Activated CD8-positive, alpha-beta T cell treated with anti-CD3 and anti-CD28 coated beads, Interleukin-2, amount 10 ng/mL, durations not matched to agents 7 days and 5 days (primary cell): ENCODE measurements at places on chromosomes 6 and 20. TPM values are rescaled to one million over a fixed set of nuclear protein-coding genes. Genes with fewer than 3 reads are reported as not detected.

DNA sequence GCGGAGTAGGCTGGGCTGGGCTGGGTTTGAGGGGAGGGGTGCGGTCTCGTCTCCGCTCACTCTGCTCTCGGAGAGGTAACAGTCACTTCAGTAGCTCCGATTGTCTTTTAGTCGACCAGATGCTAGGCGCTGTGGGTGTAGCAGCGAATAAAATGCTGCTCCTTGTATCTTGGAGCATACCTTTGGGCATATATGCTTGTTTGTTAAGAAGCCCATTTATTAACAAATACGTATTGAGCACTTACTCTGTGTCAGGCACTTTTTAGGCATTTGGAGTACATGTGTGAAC lies 545 bp downstream of the ACTR5 start:
- DNase-seq: peak; percentile 70
- peaks cover 11% of the 10 kb centered on the region for H3K36me3 ChIP-seq

DNA sequence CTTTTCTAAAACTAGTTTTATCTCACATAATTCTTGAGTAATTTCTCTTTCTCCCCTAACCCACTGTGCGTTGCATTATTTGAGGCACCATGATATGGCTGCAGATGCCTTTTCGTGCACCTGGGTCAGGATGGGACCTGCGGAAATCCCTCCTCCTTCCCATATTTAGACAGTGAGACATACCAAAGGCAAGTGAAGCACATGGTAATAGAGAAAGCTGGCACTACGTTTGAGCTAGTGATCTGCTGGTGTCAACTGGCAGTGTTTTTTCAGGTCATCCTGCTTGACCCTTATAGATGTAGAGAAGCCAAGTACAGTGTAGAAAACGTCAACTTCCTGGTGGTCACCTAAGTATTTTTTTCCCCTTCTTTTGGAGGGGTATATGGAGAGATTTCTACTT lies 71.7 kb downstream of the FOXO3 start:
- H3K36me3 ChIP-seq: no peaks in the 10 kb centered on the region
- DNase-seq: no peak
- peaks cover 59% of the 10 kb centered on the region for H3K4me1 ChIP-seq

- H3K4me1 ChIP-seq: peaks cover 8% of the 10 kb centered on the region
- no peak for DNase-seq
Observed at GRCh38 chr6:155121294-155121693, 126.2 kb downstream of the TIAM2 start.

The JPH2 gene
- not detected for total RNA-seq

- no peaks in the 10 kb centered on the region for H3K36me3 ChIP-seq
- peaks cover 30% of the 10 kb centered on the region for H3K27me3 ChIP-seq
- no peak overlapping the region for H3K4me3 ChIP-seq
Observed at GRCh38 chr20:219290-220115, 7.6 kb upstream of the DEFB129 start.

The BANF2 gene
- not detected for total RNA-seq

The SLC22A16 gene
- total RNA-seq: not detected

- H3K27me3 ChIP-seq: peaks cover 9% of the 10 kb centered on the region
- H3K36me3 ChIP-seq: no peaks in the 10 kb centered on the region
- no peak overlapping the region for H3K4me3 ChIP-seq
Observed at GRCh38 chr6:127456465-127456864, 2.7 kb downstream of the KIAA0408 start.

DNA sequence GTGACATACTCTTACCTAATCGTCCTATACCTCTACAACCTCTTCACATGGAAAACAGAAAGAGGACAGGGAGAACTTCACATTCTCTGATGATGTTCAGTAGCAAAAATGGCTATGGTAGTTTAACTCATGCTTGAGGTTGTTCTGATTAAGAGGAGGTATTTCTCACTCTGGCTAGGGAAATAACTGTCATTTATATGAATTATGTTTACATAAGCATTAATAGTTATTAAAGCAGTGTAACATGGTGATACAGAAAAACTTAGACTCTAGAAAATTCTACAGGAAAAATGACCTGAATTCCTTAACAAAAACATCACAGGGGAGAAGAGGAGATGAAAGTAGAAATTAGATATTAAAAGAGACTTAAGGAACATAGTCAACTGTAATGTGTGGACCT lies 57.3 kb downstream of the MAP3K5 start:
- no peaks in the 10 kb centered on the region for H3K27me3 ChIP-seq
- H3K4me1 ChIP-seq: peaks cover 11% of the 10 kb centered on the region
- no peak for DNase-seq
- H3K27ac ChIP-seq: no peak overlapping the region
- peaks cover 6% of the 10 kb centered on the region for H3K36me3 ChIP-seq
- no peak overlapping the region for H3K4me3 ChIP-seq

DNA sequence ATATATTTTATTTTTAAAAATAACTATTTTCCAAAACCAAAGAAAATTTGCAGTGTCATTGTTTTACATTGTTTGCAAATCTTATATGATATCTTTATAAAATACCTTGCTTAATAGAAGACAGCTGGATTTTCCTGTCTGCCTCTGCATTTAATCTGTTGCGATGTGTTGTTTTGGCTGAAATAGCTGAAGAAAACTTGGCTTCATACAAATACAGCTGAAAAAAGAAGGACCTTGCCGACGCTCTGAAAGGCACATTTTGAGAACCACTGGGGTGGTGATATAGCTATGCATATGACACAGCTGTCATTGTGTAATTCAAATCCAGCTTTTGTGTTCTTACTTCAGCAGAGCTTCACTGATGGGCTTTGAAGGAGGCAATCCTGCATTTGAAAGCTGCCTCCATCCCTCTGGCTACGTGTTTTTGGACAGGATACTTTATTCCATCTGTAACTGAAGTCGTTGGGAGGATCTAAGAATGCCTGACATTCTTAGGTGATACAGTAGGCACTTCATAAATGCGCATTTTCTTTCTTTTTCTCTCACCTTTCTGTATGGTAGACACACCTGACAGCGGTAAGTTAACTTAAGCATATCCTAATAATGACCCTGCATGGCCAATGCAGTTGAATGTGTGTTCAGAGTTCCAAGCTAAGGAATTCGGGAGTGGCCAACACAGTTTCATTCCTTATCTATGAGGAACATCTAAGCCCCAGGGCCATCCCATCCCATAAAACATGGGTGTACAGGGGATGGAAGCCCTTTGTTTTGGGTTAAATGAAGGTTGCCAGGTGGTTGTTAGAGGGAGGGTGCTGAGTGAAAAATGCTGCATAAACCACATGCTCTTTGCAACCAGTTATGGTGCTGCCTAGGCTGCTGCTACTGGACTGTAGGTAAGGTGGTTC lies 213.0 kb downstream of the TFAP2A start:
- H3K27me3 ChIP-seq: no peaks in the 10 kb centered on the region
- H3K4me3 ChIP-seq: no peak overlapping the region
- no peaks in the 10 kb centered on the region for H3K4me1 ChIP-seq
- DNase-seq: no peak
- H3K36me3 ChIP-seq: no peaks in the 10 kb centered on the region

The CST5 gene
- total RNA-seq: not detected

DNA sequence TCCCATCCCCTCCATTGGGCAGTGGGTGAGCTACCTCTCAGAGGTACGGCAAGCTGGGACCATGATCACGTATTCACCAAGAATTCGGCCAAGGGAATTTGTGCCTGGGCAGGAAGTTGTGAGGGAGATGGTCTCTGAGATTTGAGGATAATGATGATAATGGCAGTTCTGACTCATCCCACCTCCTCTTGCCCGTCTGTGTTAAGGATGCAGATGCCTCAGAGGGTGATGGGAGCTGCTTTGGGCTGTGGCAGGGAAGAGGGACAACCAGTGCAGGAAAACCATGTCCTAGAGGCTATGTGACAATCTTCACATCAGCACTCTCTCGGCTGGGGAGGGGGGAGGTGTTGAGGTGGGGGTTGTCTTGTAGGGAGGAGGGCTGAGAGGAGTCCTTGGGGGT lies 4.3 kb downstream of the TGM6 start:
- DNase-seq: no peak
- peaks cover 24% of the 10 kb centered on the region for H3K4me1 ChIP-seq
- H3K36me3 ChIP-seq: no peaks in the 10 kb centered on the region
- H3K4me3 ChIP-seq: no peak overlapping the region
- peaks cover 17% of the 10 kb centered on the region for H3K27me3 ChIP-seq

The TRIM15 gene
- total RNA-seq: not detected

DNA sequence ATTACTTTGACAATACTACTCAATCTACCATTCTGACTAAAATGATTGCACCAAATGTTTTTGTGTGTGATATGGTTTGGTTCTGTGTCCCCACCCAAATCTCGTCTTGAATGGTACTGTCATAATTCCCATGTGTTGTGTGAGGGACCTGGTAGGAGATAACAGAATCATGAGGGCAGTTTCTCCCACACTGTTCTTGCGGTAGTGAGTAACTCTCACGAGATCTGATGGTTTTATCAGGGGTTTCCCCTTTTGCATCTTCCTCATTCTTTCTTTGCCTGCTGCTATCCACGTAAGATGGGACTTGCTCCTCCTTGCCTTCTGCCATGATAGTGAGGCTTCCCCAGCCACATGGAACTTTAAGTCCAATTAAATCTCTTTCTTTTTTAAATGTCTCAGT lies 20.8 kb downstream of the SYCP2 start:
- no peaks in the 10 kb centered on the region for H3K36me3 ChIP-seq
- H3K27ac ChIP-seq: no peak overlapping the region
- no peak overlapping the region for H3K4me3 ChIP-seq
- H3K27me3 ChIP-seq: no peaks in the 10 kb centered on the region
- DNase-seq: no peak

The TTK gene
- 40.9 TPM for total RNA-seq
